ENCODE measurements at places on chromosomes 2 and 18. TPM values are rescaled to one million over a fixed set of nuclear protein-coding genes. Genes with fewer than 3 reads are reported as not detected.

GRCh38 chr2:159720676-159721075 is 8.4 kb downstream of the MARCHF7 start:
- H3K36me3 ChIP-seq: peaks cover 7% of the 10 kb centered on the region
- no peak for DNase-seq
- H3K4me3 ChIP-seq: no peak overlapping the region
- H3K27me3 ChIP-seq: no peaks in the 10 kb centered on the region
- H3K4me1 ChIP-seq: peaks cover 46% of the 10 kb centered on the region

GRCh38 chr2:85250045-85250444 is 77.7 kb downstream of the TGOLN2 start:
- H3K27me3 ChIP-seq: no peaks in the 10 kb centered on the region
- H3K4me3 ChIP-seq: no peak overlapping the region
- no peak overlapping the region for H3K27ac ChIP-seq
- no peaks in the 10 kb centered on the region for H3K36me3 ChIP-seq
- no peaks in the 10 kb centered on the region for H3K4me1 ChIP-seq

DNA sequence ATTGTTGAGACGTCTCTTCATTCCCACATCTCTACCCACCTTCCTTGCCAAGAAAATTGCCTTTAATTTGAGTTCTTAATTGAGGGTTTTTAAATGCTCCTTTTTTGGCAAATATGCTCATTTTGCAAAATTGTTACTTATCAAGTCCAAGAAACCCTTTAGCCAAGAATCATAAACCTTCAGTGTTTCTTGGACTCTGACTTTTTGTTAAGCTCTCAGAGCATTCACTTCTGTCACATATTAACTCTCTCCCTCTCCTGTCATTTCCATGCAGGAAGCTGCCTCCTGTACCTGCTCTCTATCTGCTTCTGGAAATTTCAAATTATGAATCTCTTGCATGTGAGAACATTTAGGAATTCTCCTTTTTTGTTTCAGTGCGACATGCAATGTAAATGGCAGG is 100.0 kb upstream of the PIEZO2 start:
- H3K27ac ChIP-seq: no peak overlapping the region
- no peaks in the 10 kb centered on the region for H3K36me3 ChIP-seq
- H3K4me3 ChIP-seq: no peak overlapping the region
- H3K4me1 ChIP-seq: no peaks in the 10 kb centered on the region

DNA sequence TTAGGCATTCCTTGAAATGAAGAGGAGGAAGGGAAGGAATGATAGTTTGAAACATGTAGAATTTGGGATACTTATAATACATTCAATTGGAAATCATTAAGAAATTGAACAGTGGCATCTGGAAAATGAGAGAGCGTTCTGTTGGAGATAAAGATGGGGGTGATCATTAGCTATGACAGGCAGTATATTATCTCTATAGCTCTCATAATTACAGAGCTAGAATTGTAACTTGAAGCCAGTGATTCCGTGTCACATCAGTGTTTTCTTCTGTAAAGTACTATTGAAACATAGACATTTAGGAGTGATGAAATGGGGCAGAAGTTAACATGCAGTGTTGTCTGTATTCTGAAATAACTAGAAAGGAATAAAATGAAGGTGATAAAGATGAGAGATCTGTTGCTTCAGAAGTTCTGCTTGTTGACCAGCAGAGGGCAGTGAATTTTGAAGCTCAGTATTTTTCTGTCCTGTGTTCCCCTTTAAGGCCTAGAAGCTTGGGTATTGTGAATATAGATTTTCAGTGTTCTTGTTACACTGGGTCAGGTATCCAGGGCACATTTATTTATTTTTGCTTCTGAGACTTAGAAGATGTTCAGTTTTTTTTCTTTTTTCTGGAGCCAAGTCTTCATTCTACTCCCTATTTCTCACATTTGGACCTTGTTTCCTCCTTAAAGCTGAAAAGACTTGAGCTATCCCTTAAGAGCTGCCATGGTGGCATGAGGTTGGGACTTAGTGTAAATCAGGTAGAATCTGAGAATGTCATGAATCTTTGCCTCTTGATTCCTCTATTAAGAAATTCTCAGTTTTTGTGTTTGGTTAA is 157.4 kb downstream of the TAF4B start:
- DNase-seq: peak; percentile 35
- H3K27me3 ChIP-seq: no peaks in the 10 kb centered on the region
- no peaks in the 10 kb centered on the region for H3K36me3 ChIP-seq
- H3K27ac ChIP-seq: no peak overlapping the region
- H3K4me1 ChIP-seq: peaks cover 15% of the 10 kb centered on the region

DNA sequence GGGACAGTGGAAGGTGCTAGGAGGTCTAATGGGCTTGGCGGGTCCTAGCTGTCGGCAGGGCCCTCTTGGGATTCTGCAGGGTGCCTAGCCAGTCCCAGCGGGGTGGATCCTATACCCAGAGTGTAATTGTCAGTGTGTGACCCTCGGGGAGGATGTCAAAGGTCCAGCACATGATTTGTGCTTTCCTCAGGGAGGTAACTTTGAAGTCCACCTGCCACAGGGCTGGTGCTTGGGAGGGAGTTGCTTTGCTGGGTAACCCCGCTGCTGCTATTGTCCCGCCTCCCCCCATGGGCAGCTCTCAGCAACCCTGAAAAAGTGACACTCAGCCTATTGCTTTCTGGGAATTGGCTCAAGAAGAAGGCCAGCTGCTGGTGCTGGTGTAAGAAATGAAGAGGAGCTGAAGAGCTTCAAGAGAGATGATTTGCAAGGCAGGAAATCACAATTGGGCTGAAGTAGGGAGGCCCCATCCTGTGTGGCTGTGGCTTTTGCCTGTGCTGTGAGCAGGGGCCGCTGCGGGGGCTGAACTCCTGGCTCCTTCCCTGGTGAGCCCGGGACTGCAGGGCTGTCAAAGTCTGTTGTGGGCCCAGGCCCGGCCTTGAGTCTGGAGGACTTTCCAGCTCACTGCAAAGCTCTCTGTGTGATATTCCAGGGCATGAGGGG is 36.4 kb downstream of the EMILIN2 start:
- no peaks in the 10 kb centered on the region for H3K36me3 ChIP-seq
- peaks cover 7% of the 10 kb centered on the region for H3K4me1 ChIP-seq
- peaks cover 35% of the 10 kb centered on the region for H3K27me3 ChIP-seq

- no peaks in the 10 kb centered on the region for H3K27me3 ChIP-seq
- no peaks in the 10 kb centered on the region for H3K36me3 ChIP-seq
- H3K4me3 ChIP-seq: no peak overlapping the region
- DNase-seq: no peak
- H3K27ac ChIP-seq: no peak overlapping the region
Measured at GRCh38 chr2:160464017-160464416, 29.6 kb downstream of the RBMS1 start.

DNA sequence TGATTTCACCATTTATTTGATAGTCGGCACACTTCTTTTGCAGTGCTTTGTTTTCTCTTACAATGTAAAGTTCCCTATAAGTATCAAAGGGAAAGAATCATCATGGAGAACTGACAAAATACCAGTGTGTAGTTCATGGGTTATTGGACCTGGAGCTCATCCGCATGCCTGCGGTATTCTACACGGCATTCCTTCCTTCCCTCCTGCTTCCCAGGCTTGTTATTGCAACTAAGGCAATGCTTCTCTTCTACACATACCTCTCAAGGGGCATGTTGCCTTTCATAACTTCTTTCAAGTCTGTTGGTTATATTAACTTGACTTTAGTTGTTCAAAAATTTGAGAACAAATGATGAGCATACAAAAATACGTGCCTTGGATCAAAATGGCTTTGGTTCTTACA is 24.3 kb upstream of the FAP start:
- H3K4me1 ChIP-seq: no peaks in the 10 kb centered on the region
- H3K27ac ChIP-seq: no peak overlapping the region
- no peak overlapping the region for H3K4me3 ChIP-seq
- DNase-seq: no peak
- H3K27me3 ChIP-seq: no peaks in the 10 kb centered on the region

- H3K27ac ChIP-seq: no peak overlapping the region
- H3K36me3 ChIP-seq: no peaks in the 10 kb centered on the region
- DNase-seq: no peak
- no peaks in the 10 kb centered on the region for H3K4me1 ChIP-seq
- H3K27me3 ChIP-seq: no peaks in the 10 kb centered on the region
- H3K4me3 ChIP-seq: no peak overlapping the region
Measured at GRCh38 chr2:183113630-183114029, 10.6 kb upstream of the NUP35 start.

The NFATC1 gene
- not detected for total RNA-seq

The ZSWIM2 gene
- total RNA-seq: not detected

The VAMP8 gene
- 97.0 TPM for total RNA-seq

The STARD6 gene
- total RNA-seq: not detected

The SCN7A gene
- total RNA-seq: not detected

Data from HepG2 (cell line).